ENCODE measurements at places on chromosomes 13 and 19. TPM values are rescaled to one million over a fixed set of nuclear protein-coding genes. Genes with fewer than 3 reads are reported as not detected.

MATK gene
- not detected for total RNA-seq

TEX29 gene
- not detected for total RNA-seq

GIPR gene
- total RNA-seq, result not detected

ZNF534 gene
- total RNA-seq, result not detected

GJB6 gene
- not detected for total RNA-seq

DMKN gene
- total RNA-seq, result 11.0 TPM

OXGR1 gene
- total RNA-seq, result not detected

CLDN10 gene
- total RNA-seq, result not detected

CDADC1 gene
- 2.3 TPM for total RNA-seq

CGB5 gene
- not detected for total RNA-seq

CEACAM8 gene
- total RNA-seq, result not detected

ZNF66 gene
- 3.5 TPM for total RNA-seq

ZNF557 gene
- 2.9 TPM for total RNA-seq

FLT1 gene
- total RNA-seq, result 5.2 TPM

IFNL1 gene
- total RNA-seq, result not detected

ZNF154 gene
- not detected for total RNA-seq

ADGRE1 gene
- not detected for total RNA-seq

OR10H1 gene
- not detected for total RNA-seq

CCDC70 gene
- not detected for total RNA-seq

LINGO3 gene
- total RNA-seq, result not detected

SERTM1 gene
- not detected for total RNA-seq

ZNF441 gene
- 2.3 TPM for total RNA-seq

GNA15 gene
- not detected for total RNA-seq

TMPRSS9 gene
- total RNA-seq, result not detected

STARD13 gene
- total RNA-seq, result 25.9 TPM

OR7G1 gene
- total RNA-seq, result not detected

ABCC4 gene
- 18.4 TPM for total RNA-seq

IL12RB1 gene
- total RNA-seq, result 0.18 TPM

TINCR gene
- 0.18 TPM for total RNA-seq

PRRG2 gene
- total RNA-seq, result not detected

RFPL4A gene
- not detected for total RNA-seq

OLFM2 gene
- total RNA-seq, result not detected

B9D2 gene
- total RNA-seq, result 8.9 TPM

PVR gene
- 122 TPM for total RNA-seq

C19orf67 gene
- not detected for total RNA-seq

OR7D2 gene
- not detected for total RNA-seq

ZNF813 gene
- 0.58 TPM for total RNA-seq

DHDH gene
- not detected for total RNA-seq

MRPS12 gene
- 52.5 TPM for total RNA-seq

NDUFS7 gene
- 174 TPM for total RNA-seq

SOHLH2 gene
- total RNA-seq, result not detected

HIPK4 gene
- total RNA-seq, result not detected

PTGER1 gene
- 0.86 TPM for total RNA-seq

SLC25A41 gene
- total RNA-seq, result not detected

RHPN2 gene
- total RNA-seq, result 2.6 TPM

LILRA1 gene
- total RNA-seq, result not detected

DPRX gene
- not detected for total RNA-seq

NDUFB7 gene
- 329 TPM for total RNA-seq

ZNF28 gene
- 8.7 TPM for total RNA-seq

BRCA2 gene
- 3.2 TPM for total RNA-seq

UCHL3 gene
- total RNA-seq, result 78.0 TPM

FBN3 gene
- not detected for total RNA-seq

PRTN3 gene
- total RNA-seq, result not detected

ZNF135 gene
- 2.5 TPM for total RNA-seq

APOE gene
- 11.8 TPM for total RNA-seq

ACP7 gene
- not detected for total RNA-seq

RPL21 gene
- total RNA-seq, result 1,188 TPM

CCDC122 gene
- total RNA-seq, result 4.9 TPM

DNAJC15 gene
- total RNA-seq, result 28.3 TPM

Data from myometrial cell (primary cell).